ENCODE measurements at places on chromosomes 1 and 21.

DNA sequence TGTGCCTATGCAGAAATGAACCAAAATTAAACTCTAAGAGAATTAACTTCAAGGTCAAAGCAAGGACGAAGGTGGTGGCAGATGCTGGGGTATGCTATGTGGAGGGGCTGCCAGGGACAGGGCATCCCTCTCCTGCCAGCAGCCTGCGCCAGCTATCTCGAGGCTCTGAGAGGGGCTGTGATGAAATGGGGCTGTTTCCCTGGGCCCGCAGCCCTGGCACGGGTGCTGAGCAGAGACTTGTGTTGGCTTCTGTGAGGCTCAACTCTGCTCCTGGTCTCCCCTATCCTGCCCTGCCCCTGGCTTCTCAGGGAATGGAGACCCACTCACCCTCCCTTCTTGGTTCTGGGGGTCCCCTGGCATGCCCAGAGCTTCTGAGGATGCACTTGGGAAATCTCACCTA lies 41.9 kb upstream of the TIAM1 start:
- DNase-seq: no peak

- DNase-seq: no peak
These were observed 16.5 kb upstream of the CFHR5 start for GRCh38 chr1:196960854-196961253.

DNA sequence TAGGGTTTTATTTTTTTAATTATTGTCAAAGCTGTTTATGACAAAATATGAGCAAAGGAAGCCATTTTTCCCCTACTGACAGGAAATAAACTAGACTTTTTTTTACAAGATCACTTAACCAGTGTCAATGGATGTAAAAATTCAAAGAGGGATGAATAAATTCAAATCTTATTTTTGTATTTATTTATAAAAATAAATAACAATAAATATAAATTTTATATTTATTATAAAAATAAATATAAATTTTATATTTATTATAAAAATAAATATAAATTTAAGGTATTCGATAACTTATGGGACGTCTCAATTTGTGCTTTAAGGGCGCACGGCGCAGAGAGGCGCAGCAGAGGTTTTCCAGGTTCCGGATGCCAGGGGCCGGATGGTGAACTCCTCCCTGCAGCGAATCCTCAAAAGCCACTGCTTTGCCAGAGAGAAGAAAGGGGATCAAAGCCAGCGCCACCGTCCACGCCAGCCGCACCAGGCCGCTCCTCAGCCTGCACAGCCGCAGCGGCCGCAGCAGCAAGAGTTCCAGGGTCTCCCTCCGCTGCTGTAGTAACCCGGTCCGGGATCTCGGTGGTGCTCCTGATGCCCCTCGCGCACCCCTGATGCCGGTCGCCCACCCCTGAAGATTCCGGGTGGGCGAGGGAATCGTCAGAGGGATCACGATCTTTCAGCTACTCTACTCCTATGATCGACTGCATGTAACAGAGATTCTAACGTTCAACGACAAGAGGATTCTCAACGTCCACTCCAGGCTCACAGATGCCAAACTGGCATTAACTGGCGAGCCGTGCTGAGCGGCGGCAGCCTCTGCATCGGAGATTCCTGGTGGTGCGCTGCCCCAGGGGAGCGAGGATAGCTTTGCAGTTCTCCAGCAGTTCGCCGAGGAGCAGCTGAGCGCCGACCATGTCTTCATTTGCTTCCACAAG lies 28.5 kb upstream of the RLF start:
- no peak for DNase-seq

DNA sequence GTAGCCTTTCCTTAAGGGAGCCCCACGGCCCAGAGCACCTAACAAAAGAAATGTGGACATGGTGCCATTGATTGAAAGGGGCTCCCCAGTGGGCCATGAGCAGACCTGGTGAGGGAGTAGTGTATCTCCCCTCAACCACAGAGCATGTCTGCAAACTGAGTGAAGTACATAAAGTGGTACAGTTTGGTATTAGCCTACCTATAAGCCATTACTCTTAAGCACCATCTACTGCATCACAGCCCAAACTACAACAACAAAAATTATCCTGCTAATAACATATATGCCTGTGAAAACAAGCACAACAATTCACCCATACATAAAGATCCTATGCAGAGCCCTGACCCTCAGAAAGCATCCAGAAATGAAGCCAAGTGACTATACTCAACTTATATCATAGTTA lies 407.8 kb downstream of the PTPRC start:
- DNase-seq: no peak

- DNase-seq: no peak
These were observed 149.3 kb downstream of the TGFB2 start for GRCh38 chr1:218494449-218494852.

DNA sequence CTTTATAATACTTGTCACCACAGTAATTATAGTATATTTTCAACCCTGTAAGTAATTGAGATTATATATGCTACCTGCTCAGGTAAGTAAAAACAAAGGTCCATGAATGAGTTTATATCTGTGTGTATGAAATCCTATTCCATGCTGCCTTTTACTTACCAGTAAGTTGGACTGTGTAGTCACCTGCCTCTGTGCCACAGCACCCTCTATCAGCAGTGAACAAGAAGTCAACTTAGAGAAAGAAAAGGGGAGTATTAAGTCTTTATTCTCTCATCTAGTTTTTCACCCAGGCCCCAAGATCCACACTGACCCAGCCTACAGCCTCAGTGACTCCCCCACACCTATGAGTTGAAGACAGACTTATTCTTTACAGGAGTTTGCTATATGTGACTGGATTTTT lies 36.9 kb upstream of the IFI16 start:
- no peak for DNase-seq
